ENCODE measurements at places on chromosomes 6 and 20.
A peak's percentile ranks its signal among the peaks of the same experiment; 100 is the strongest.

DNA sequence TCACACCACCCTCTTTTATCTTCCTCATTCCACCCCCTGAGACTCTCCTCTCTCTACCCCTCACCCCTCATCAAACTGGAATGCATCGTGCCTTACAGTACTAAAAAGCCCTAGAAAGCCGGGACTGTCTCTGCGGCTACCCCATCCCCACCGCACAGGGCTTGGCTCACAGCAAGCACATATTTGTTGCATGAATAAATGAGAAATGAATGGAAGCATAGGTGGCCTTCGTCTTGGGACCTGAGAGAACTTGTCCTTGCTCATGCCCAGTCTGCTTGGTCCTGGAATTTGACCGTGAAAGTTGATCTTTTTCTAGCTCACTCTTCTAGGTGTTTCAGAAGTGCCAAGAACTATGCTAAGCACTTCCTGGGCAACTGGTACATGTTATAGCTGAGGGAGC lies 53.3 kb downstream of the APCDD1L start:
- no peak for DNase-seq

DNA sequence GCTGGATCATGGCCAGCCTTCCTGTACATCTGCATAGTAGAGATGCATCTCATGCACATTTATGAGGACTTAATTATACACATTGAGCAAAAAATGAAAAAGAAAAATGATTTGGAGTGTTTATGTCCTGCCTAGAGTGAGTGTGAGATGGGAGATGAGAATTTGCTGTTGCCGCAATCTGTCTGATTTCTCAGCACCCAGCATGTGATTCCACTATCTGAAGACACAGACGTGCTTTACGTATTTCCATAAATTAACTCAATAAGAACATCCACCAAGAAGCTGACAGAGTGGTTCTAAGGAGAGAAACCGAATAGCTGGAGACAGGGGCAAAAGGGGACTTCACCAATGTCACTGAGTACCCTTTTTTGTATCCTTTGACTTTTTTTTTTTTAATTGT lies 15.2 kb downstream of the EDEM2 start:
- DNase-seq: no peak

- DNase-seq: no peak
Measured at GRCh38 chr6:159308198-159308597, 139.0 kb downstream of the FNDC1 start.

- DNase-seq: no peak
Measured at GRCh38 chr6:99092461-99092860, 144.7 kb upstream of the FBXL4 start.

DNA sequence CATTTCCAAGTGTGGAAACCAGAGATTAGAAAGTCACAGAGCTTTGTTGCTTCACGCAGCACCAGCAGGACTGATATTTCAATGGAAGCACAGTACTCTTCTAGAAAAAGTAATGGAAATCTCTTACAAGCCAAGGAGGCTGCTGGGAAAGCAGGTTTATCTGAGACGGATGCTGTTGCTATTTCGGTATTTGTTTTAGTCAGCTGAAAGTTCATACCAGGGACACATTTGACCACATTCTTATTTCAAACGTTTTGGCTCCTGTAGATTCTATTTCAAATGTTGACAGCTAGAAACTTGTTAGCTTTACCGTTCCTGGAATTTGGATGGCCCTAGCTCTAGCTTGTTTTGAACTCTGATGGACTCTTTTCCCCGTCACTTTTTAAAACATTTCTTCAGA lies 3.7 kb upstream of the TMEM242 start:
- DNase-seq: no peak

- no peak for DNase-seq
Measured at GRCh38 chr6:95973976-95974375, 41.8 kb upstream of the FUT9 start.

GRCh38 chr6:28336284-28337120 lies 554 bp upstream of the ZSCAN31 start:
- DNase-seq: no peak

- no peak for DNase-seq
Measured at GRCh38 chr6:1952740-1953360, 292.6 kb downstream of the GMDS start.

GRCh38 chr6:47097092-47097945 lies 55.2 kb upstream of the ADGRF1 start:
- DNase-seq: no peak

- DNase-seq: no peak
Measured at GRCh38 chr6:111211411-111212030, 124.2 kb downstream of the SLC16A10 start.

DNA sequence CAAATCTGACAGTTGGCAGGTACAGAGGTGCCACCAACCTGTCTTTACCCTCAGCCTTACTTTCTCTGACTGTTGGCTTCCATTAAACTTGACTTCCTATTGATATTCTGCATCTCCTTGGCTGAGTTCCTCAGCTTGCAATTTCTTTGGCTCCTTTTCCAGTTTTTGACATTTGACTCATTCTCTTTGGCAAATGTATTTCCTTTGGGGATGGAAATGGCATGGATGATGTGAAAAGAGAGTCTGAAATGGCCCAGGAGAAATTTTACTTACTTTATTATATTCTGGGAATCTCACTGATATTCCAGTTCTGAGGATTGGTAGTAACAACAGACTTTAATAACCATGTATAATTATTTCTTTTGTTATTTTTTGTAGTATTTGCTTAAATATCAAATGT lies 255.2 kb downstream of the CD109 start:
- DNase-seq: no peak

- no peak for DNase-seq
Measured at GRCh38 chr6:139583420-139583819, 209.0 kb upstream of the CITED2 start.

GRCh38 chr20:36676701-36677421 lies 30.9 kb upstream of the SLA2 start:
- peak; percentile 90 for DNase-seq

DNA sequence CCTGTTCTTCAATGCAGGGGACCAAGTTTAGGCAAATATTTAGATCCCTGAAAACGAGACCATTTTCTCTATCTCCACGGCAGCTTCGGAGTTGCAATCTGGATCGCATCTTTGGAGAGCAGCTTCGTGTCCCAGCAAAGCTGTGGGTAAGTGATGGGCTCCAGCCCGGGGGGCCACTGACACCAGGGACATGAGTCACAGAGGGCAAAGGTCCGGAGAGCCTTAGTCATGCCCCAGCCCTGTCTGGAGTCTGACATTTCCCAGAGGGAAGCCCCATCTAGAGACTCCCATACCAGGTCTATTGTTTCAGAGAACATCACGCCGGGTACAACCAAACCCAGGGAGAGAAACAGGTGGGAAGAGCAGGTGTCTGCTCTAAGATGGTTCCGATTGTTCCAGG lies 95.9 kb downstream of the NFATC2 start:
- DNase-seq: no peak

- no peak for DNase-seq
Measured at GRCh38 chr6:56866917-56867522, 87.9 kb upstream of the BEND6 start.

DNA sequence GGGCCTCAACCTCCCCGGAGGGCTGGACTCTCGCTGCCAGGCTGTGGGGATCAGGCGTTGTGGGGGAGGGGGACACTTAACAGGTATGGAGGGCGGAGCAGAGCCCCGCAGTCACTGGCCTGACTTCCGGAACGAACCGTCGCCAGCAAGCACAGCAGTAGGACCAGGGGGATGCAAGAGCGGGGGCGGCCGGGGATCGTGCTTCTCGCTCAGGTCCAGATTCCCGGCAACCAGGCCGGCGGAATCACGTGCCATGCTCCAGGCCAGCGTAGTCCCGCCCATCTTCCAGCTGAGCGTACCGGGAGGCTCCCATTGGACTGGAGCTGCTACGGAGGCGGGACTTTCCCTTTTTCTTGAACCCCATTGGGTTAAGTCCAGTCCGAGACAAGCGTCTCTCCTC lies 10.0 kb upstream of the POU5F1 start:
- no peak for DNase-seq

DNA sequence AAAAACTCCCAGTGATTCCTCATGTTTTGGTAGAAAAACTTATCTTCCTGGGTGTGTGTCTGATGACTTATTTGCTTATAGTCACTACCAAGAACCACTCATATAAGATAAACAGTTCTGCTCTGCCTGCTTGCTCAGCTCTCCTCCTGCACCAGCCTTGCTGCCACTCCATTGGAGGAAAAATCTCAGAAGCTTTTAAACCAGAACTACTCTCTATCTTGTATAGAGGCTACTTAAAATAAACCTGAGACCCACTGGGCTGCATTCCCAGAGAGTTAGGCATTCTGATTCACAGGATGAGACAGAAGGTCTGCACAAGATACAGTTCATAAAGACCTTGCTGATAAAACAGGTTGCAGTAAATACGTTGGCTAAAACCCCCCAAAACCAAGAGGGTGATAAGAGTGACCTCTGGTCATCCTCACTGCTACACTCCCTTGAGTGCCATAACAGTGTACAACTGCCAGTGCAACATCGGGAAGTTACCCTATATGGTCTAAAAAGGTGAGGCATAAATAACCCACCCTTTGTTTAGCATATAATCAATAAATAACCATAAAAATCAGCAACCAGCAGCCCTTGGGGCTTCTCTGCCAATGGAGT lies 728.3 kb downstream of the EPHA7 start:
- DNase-seq: no peak

- DNase-seq: no peak
Measured at GRCh38 chr6:155247618-155248007, 16.2 kb upstream of the CLDN20 start.

DNA sequence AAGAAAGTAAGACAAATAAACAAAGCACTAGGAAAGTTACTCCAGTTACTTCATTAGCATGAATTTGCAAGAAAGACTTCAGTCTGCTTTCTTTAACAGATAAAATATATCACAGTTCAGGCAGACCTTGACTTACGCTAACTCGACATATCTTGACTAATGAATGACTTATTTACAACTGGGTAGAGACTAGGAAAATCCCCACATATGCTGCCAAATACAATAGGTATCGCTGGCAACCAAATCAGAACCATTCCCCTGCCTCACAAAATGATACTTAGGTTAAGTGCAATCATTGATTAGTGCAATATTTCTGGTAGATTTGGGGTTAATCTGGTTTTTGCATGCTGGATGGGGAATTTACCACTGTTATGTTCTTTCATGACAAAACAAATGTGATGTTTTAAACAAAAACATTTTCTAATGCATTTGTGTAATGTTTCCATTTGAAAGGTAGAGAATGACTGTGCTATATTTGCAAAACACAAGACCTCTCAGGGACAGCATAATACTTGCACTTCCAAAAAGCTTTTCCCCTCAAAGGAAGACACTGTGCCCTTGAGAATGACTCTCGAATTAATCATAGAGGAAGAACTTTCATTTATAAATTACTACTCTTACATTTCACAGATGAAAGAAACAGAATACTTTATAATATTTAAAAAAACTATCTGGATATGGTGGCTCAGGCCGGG lies 101.6 kb downstream of the PRKN start:
- DNase-seq: no peak

DNA sequence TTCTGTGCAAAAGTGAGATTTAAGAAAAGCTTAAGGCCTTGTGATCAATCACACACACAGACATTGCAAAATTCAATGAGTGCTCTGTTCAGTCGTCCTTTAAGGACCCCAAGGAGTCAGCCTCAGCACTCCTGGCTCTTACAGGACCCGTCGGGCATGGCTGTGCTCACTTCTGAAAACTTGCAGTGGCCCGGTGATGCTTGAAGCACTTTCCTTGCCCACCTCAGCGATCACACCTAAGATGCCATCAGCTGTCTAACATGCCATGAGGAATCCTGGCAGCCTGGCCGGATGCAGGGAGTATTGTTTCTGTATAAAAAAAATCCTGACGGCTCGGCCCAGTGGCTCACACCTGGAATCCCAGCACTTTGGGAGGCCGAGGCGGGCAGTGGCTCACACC lies 101.4 kb upstream of the LAMP5 start:
- DNase-seq: no peak

DNA sequence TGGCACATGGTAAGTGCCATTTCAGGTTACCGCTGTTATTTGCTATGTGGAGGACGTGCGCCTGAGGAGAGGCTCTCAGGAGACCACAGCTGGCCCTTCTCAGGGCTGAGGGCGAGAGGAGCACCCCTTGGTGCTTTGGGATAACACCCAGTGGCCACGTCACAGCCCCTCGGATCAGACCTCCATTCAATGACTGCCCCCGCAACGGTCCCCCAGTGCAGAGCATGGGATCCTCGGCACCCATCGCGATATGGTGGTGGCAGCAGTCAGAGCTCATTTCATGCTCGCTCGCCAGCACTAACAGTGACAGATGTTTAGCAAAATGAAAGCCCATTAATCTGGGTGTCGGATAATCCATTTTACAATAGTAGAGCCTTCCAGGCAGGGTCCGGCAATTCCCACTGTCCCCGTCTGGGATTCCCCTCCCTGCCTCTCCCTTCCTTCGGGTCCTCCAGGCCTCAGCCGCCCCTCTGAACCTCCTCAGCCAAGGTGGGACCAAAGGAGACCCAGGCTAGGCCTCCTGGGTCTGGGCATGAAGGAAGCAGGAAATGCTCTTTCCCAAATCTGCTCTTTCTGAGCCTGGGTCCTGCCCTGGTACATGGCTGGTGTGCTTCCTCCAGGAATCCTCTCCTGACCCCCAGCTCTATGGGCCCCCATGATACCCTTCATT lies 117.1 kb downstream of the GRM4 start:
- DNase-seq: no peak

GRCh38 chr6:44082872-44083321 lies 44.4 kb downstream of the MRPL14 start:
- DNase-seq: no peak

- no peak for DNase-seq
Measured at GRCh38 chr20:37356387-37356786, 10.4 kb downstream of the SRC start.

DNA sequence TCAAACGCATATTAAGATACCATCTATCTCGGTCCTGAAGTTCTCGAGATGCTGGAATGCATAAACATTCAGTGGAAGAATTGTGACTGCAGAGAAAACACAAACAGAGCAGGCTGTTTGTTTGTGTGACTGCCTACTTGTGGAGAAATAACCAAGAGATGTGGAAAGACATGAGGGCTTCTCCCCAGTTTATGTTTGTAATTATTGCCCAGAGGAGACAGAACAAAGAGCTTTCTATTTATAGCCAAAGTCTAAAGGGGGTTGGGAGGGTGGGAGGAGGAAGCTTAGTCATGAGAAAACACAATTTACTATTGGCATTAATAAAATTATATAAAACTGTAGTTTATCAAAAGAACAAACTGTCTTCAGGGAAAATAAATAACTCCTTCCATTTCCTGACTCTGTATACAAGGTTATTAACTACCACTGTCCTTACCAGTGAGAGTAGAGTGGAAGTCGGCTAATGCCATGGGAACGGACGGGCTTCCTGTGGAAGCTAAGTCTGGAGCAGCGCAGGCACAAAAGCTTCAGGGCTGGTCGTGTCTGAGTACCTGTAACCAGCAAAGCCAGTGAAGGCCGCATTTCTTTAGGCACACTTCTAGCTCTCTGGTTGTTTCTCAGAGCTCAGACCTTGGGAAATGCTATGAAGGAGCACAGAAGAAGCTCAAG lies 200.2 kb upstream of the SUPT3H start:
- DNase-seq: no peak

All from iPS DF 6.9 (cell line).